ENCODE measurements at places on chromosomes 12 and 14.

GRCh38 chr12:81863406-81863805, 104.3 kb upstream of the PPFIA2 start:
- no peak for DNase-seq

GRCh38 chr12:57090490-57090889, 1.6 kb downstream of the NAB2 start:
- DNase-seq, result no peak

DNA sequence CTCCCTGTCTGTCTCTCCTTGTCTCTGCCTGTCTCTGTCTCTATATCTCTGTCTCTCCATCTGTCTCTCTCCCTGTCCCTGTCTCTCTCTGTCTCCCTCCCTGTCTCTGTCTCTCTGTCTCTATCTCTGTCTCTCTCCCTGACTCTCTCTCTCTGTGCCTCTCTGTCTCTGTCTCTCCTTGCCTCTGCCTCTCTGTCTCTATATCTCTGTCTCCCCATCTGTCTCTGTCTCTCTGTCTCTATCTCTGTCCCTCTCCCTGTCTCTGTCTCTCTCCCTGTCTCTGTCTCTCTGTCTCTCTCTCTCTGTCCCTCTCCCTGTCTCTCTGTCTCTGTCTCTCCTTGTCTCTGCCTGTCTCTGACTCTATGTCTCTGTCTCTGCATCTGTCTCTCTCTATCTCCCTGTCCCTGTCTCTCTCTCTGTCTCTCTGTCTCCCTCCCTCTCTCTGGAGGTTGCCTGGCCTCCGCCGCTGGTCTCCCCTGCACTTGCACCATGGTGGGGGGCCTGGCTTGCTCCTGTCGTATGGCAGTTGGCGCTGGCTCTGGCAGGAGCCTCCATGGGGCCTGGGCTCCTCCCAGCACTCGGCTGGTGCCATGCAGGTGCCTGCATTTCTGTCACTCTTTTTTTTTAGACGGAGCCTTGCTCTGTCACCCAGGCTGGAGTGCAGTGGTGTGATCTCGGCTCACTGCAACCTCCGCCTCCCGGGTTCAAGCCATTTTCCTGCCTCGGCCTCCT, 28.3 kb downstream of the MMP17 start:
- DNase-seq, result no peak

GRCh38 chr12:90260136-90260535, 551.5 kb upstream of the ATP2B1 start:
- no peak for DNase-seq

GRCh38 chr12:32679920-32680237, 778 bp downstream of the DNM1L start:
- DNase-seq, result no peak

GRCh38 chr14:52950410-52950897, 396 bp downstream of the FERMT2 start:
- no peak for DNase-seq

DNA sequence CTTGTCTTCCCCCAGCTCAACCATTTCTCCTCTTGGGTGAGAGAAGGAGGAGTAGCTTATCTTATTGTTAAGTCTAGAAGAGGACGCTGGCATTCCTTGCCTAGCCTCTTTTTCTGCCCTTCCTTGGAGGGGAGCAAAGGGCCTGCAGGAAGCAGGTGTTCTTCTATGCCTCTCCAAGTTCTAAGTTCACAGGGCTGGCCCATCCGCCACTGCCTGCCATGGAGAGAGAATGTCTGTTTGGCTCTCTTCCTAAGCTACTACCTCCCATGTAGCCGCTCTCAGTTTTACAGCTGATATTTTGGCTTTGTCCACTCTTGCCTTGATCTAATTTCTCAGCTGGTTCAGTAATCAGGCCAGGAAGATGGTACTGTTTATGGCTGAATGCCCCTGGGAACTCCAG, 201.2 kb downstream of the NTF3 start:
- no peak for DNase-seq

DNA sequence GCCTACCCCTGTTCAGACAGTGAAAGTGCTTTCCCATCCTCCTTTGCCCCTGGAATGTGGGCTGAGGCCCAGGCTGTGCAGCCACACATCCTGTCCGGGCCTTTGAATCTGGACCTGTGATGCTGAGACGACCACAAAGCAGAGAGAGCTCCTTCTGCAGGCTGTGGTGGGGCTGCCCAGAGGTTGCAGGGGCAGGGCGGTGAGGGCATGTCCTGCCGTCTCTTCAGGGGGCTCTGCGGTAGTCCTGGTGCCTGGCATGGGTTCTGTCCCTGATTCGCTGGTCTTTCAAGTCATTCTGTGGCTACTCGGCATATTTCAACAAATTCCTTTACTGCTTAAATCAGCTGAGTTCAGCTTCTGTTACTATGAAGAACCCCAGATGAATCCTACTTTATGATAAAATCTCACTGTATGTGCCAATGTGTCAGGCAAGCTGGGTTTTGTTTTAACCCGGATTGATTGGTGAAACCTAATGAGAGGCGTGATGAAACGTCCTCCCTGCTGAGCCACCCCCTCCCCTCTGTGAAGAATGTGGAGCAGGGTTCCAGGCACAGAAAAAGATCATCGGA, 63.4 kb upstream of the DICER1 start:
- DNase-seq, result no peak

DNA sequence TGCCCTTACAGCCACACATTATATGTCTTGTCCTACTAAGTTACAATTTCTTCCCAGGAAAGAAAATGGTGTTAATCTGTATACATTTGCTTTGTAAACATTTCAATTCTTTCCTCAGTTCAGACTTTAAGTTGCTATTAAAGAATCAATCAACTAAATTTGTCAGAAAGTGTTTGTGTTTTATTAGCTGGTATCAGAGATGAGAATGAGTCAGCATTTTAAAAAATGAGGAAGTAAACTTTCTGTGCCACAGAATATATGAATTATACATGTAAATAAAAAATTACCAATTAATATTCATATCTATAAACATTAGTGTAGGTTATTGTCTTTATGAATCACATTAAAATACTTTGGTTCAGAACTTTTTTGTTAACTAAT, 82.0 kb downstream of the LMO3 start:
- DNase-seq, result no peak

- no peak for DNase-seq
Observed at GRCh38 chr12:82009524-82009923, 250.4 kb upstream of the PPFIA2 start.

DNA sequence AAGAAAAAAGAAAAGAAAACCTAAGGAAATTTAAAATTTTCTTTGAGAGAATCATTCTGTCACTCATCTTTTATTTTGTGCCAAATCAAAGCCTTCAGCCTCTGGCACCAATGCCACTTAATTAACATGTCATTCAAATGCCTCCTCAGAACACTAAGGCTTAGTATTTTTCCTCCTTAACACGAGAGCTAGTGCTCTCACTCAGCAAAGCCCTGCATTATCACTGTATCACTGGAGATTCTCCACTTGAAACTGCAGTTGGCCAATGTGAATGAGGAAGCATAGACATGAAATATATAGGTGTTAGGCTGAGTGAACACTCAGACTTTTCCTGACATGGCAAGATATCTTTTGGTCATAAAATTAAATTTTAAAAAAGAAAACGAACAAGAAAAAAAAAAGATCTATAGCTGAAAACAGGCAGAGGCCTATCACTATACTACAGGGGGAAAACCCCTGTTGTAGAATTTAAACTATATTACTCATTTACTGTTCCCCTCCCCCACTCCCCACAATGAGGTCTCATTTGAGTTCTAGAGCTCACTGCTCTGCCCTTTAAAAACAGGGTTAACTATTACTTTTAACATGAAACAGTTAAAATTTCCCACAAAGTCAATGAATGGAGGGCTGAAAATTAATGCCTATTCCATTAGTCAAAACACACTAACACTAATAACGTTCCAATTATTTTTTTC, 5.1 kb downstream of the MBIP start:
- peak; percentile 39 for DNase-seq

- no peak for DNase-seq
Observed at GRCh38 chr14:30521899-30522736, 36.8 kb upstream of the G2E3 start.

GRCh38 chr12:101038289-101038871, 171.7 kb downstream of the SLC5A8 start:
- no peak for DNase-seq

GRCh38 chr14:24688030-24688658, 54.2 kb upstream of the GZMB start:
- DNase-seq, result no peak

GRCh38 chr14:21084998-21085853, 13.2 kb downstream of the ZNF219 start:
- no peak for DNase-seq

- no peak for DNase-seq
Observed at GRCh38 chr12:29244159-29244765, 95.2 kb downstream of the FAR2 start.

DNA sequence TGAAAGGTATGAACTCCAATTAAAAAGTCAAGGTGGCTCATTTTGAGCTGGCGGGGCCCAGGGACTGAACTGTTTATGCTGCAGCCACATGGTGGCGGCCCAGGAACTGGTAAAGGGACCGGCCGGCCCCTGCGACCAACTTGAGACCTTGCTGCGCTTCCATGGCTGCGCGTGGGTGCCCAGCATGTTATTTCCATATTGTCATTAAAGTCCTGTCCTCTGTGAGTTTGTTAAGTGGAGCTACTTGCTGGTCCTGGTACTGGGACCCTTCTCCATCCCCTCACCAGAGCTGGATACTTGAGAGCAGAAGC, 62.3 kb downstream of the BEGAIN start:
- DNase-seq, result peak; percentile 44

DNA sequence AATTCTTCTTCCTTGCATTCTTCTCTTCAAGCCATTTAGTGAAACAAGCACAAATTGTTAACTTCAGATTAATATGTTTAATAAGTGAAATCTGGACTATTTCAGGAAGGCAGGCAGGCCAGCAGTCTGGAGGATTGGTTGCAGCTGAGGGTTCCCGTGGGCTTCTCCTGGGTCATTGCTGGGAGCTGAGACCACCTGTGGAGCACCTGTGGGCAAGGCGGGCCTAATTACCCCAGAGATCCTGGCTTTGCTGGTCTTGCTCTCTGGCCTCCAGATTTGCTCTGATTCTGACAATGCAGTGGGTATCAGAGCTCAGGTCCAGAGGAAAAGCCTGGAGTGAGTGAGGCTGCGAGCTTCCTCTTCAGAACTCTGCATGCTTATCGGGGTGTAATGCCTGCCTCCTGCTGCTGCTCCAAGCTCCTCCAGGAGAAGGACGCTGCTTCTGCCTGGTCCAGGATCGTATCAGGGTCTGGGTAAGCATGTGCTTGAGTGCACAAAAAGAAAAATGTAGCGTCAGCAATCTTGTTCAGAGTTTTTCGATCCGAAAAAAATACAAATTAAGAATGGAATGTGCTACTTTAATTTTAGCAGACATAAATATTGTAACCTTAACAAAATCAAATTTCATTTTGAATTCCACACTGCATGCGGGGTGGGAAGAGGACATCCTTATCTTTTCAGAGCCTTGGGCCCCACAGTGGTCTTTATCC, 93.8 kb downstream of the TMEM30B start:
- DNase-seq, result no peak

GRCh38 chr12:94445662-94446061, 14.0 kb downstream of the CEP83 start:
- DNase-seq, result no peak

GRCh38 chr12:80567401-80567800, 123.4 kb downstream of the PTPRQ start:
- DNase-seq, result no peak

DNA sequence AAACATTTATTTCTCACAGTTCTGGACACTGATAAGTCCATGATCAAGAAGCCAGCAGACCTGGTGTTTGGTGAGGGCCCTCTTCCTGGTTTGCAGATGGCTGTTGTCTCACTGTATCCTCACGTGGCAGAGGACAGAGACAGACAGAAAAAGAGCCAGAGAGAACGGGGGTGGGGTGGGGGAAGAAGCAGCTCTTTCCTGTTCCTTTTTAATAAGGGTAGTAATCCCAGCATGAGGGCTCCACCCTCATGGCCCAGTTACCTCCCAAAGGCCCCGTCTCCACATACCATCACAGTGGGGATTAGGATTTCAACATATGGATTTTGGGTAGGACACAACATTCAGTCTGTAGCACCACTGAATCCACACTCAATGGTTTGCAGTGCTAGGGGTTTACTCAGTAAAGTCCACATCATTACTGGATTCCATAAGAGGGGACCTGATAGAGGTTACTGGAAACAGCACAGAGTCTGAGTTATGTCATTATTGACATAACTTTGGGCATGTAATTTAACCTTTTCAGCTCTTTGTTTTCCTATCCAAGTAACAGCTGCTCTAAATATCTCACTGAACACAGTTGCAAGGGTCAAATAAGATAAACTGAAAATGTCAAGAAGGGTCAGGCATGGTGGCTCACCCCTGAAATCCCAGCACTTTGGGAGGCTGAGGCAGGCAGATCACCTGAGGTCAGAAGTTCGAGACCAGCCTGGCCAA, 53.2 kb downstream of the RPAP3 start:
- DNase-seq, result no peak

- DNase-seq, result no peak
Observed at GRCh38 chr12:95214466-95214865, 2.8 kb downstream of the FGD6 start.

DNA sequence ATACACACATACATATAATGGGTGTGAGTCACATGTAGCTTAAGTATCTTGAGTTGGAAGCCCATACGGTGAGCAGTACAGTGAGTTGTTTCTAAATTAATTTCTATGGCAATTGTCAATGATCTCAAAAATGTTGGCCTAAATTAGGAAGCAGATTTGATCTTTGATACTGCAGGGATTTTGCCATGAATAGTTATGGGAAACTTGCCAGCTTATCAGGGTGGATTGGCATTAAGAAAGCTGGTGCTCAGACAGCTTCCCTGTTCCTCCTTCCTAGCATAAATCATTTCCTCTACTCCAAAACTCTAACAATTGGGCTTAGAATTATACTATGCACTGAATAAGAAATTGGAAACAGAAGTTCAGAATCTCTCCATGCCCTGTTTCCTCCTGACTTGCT, 150.9 kb upstream of the FRMD6 start:
- no peak for DNase-seq

- DNase-seq, result no peak
Observed at GRCh38 chr12:66302827-66303169, 505 bp downstream of the HELB start.

GRCh38 chr12:114319422-114319821, 86.5 kb downstream of the TBX5 start:
- DNase-seq, result no peak
